ENCODE measurements at places on chromosomes 2 and 18.
A peak's percentile ranks its signal among the peaks of the same experiment; 100 is the strongest.

- no peak for DNase-seq
Observed at GRCh38 chr18:56283316-56283715, 355.1 kb downstream of the TXNL1 start.

DNA sequence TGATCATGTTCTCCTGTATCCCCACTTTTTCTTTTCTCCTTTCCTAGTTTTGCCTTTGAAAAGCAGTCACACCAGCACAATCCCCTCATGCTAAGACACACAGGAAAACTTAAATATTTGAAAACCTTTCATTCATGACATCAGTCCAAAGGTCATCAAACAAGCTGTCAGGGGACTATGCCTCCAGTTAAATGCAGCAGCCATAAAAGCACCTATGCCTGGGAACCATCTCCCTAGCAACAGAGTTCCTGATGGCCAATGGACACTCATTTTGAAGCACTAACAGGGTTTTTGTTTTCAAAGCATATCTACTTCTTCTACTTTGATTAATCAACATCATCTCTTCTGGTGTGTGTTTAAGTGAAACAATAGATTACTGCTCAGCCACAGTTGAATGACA, 286.4 kb upstream of the PARD3B start:
- DNase-seq = no peak

DNA sequence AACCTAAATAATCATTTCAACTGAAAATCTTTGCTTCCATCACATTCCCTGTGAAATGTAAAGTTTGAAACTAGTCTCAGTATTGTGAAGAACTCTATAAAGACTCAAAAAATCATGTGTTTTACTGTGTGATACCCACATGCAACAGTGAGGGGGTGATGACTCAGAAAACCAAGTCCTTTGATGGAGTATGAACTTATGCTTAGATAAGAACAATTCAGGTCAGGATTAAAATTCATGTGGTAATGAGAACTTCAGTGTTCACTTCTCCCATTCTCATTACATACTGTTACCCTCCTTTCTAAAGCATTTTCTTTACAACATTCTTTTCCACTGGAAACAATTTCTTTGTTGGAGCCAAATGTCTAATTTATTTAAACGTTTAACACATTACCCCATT, 360.2 kb downstream of the FSIP2 start:
- no peak for DNase-seq

GRCh38 chr2:174486563-174487107, at the start of gene GPR155:
Gene GPR155 (minus strand): TSS chr2:174487029. CDS start chr2:174481956, 5,073 bp downstream.
- DNase-seq = peak; percentile 54

DNA sequence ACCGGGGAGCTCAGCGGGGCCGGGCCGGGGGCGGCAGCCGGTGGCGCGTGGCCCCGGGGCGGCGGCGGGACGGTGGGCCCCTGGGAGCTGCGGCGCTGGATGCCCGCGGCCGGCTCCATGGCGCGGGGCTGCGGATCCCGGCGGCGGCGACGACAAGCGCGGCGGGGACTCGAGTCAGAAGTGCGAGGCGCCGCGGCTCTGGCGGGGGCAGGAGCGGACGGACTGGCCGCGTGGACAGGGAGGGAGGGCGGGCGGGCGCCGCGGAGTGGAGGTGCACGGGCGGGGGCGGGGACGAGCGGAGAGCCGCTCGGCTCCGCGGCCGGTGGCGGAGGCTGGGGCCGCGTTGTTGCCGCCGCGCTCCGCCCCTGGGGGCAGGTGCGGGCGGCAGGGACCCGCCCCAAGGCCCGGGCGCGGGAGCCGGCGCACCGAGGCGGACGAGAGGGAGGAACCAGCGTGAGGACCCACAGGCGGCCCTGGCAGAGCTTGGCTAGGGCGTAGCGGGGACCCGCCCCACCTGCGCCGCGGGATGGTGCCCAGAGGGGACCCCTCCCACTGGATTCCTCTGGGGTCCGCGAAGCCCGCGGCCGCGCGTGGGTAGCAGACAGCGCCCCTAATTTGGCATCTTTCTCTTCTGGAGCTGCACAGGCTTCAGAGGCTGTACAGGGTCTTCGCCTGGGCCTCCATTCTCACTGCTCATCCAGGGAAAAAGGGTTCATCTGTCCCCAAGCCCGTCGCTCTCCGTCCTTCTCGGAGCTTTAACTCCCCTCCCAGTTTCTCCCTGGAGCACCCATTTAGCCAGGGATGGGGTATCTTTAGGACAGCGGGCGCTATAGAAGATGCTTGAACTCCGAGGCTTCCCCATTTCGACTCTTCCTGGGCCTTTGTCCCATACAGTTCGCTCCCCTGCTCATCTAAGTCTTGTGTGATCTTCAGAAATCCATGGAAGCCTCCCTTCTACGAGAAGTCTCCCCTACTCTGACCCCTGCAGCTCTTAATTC, at the start of gene TMEM163:
TSS of gene TMEM163 (minus strand) at position 184 of the 998 bp plus-strand sequence.
- DNase-seq = no peak

- peak; percentile 41 for DNase-seq
Observed at GRCh38 chr2:25606892-25607291, 66.5 kb downstream of the DTNB start.

DNA sequence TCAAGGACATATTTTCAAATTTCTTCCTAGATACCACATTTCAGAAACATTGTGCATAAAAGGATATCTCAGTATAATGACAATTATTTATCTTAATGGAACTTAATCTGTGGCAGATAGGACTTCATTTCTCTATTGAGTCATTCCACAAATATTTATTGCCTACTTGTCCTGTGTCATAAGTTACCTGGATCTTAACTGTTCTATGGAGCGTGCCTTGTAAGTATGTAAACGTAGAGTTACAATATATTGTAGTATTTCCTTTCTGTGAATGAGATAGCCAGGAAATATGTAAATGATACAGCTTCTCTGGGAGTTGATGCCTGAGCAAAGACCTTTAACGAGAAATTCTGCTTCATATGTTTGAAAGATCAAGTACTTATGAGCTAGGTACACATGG, 2.5 kb downstream of the AGFG1 start:
- DNase-seq = no peak

GRCh38 chr18:10274301-10274700, 180.1 kb upstream of the APCDD1 start:
- no peak for DNase-seq

DNA sequence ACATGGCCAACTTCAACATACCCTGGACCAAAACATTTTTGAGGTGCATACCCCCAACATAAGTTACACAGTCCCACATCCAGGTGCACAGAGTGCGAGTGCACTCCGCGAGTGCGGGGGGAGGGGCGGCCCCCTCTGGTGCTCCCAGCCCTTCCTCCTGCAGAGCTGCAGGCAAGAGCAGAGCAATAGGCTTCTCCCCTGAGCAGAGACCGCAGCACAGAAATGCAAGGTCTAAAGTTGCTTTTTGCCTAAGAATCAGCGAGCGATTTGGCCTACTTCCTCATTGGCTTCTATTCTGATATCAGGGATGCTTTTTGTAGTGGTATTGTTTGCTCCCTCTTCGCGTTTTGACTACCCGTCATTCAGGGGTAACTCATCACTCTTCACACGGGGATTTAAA, 40.6 kb downstream of the BOLA3 start:
- DNase-seq = no peak

GRCh38 chr2:3779496-3780049, 76.2 kb downstream of the DCDC2C start:
- no peak for DNase-seq

DNA sequence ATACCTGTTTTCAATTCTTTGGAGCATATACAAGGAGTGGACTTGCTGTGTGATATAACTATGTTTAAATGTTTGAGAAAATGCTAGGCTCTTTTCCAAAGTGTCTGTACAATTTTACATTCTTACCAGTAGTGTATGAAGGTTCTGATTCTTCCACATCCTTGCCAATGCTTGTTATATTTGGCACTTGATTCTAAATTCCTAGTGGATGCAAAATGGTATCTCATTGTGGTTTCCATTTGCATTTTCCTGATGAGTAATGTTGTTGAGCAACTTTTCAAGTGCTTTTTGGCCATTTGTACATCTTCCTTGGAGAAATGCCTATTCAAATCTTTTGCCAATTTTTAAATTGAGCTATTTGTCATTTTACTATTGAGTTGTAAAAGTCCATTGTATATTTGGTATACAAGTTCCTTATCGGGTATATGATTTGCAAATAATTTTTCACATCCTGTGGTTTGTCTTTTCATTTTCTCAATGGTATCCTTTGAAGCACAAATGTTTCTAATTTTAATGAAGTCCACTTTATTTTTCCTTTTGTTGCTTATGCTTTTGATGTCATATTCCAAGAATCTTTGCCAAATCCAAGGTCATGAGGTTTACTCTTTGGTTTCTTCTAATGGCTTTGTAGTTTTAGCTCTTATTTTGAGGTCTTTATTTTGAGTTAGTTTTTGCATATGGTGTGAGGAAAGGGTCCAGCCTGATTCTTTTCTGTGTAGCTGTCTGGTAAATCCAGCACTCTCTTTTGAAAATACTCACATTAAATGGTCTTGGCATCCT, 33.2 kb upstream of the CWC22 start:
- no peak for DNase-seq

DNA sequence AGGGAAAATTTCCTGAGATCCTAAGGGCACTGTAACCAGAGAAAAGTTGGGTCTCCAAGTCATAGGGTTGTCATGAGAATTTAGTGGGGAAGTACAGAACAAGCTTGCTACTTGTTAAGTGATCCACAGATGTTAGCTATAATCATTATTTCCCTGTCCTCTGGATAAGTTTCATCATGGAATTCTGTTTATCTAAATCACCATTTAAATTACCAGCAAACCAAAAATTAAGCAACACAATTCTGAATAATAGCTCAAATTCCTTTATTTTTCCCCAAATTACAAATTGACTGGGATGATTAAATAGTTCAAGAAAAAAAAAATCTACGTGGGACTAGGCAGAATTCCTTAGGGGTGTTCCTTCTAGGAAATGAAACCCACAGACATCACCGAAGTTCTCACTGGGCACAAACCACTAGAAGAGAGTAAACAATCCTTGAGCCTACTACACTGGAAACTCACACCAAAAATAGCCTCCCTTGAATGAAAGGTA, 159.5 kb downstream of the COL6A3 start:
- DNase-seq = no peak

- DNase-seq = peak; percentile 49
Observed at GRCh38 chr2:231676243-231676642, 32.1 kb upstream of the PTMA start.

GRCh38 chr2:207164006-207164831, 1.5 kb downstream of the KLF7 start:
- DNase-seq = peak; percentile 71

GRCh38 chr18:13252686-13253410, 34.3 kb downstream of the LDLRAD4 start:
- DNase-seq = no peak

DNA sequence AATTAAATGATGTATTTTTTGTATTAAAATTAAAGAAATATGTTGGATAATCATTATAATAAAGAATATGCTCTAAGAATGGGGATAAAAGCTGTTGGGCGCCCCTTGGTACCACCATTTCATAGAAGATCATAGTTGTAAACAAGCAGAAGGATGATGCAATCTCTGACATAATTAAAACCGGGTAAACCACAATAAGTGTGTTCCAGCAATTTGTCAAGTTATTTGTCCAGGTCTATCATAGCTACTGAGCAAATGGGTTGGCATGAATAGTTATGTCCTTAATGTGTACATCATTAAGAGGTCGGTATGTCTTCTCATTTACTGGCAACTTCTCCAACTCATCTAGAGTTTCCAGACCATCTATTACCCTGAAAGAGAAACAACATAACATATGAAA, 6.7 kb upstream of the CLK1 start:
- no peak for DNase-seq

DNA sequence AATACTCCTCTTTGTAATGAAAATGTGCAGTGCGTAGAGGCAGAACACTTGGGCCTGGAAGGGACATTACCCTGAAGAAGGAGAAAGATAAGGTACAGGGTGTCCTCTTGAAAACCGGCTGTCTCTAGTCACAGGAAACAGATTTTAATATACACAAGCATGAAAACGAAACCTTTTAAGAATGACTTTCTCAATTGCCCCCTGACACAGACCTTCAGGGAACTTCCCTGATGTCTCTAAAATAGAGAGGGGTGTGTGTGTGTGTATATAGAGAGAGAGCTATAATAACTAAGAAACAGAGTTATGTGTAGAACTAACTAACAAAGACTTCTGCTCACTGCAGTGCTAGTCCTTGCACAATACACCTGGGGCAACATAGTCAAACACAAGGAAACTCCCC, 780.0 kb downstream of the CNTNAP5 start:
- no peak for DNase-seq

Measured in NCI-H524 (cell line).